ENCODE measurements at places on chromosomes 16 and 17. TPM values are rescaled to one million over a fixed set of nuclear protein-coding genes. Genes with fewer than 3 reads are reported as not detected.

TBC1D3H gene
- total RNA-seq, result not detected

ABCA9 gene
- not detected for total RNA-seq

PRR35 gene
- total RNA-seq, result 1.4 TPM

ABCA3 gene
- total RNA-seq, result 3.2 TPM

- H3K36me3 ChIP-seq, result no peaks in the 10 kb centered on the region
- H3K27ac ChIP-seq, result no peak overlapping the region
- no peaks in the 10 kb centered on the region for H3K27me3 ChIP-seq
- H3K4me3 ChIP-seq, result no peak overlapping the region
Measured at GRCh38 chr17:75115555-75115954, 5.8 kb downstream of the ARMC7 start.

- H3K27ac ChIP-seq, result no peak overlapping the region
- DNase-seq, result no peak
- no peaks in the 10 kb centered on the region for H3K27me3 ChIP-seq
- H3K4me3 ChIP-seq, result no peak overlapping the region
- H3K4me1 ChIP-seq, result no peaks in the 10 kb centered on the region
Measured at GRCh38 chr16:48035142-48035541, 120.7 kb downstream of the ABCC12 start.

DNA sequence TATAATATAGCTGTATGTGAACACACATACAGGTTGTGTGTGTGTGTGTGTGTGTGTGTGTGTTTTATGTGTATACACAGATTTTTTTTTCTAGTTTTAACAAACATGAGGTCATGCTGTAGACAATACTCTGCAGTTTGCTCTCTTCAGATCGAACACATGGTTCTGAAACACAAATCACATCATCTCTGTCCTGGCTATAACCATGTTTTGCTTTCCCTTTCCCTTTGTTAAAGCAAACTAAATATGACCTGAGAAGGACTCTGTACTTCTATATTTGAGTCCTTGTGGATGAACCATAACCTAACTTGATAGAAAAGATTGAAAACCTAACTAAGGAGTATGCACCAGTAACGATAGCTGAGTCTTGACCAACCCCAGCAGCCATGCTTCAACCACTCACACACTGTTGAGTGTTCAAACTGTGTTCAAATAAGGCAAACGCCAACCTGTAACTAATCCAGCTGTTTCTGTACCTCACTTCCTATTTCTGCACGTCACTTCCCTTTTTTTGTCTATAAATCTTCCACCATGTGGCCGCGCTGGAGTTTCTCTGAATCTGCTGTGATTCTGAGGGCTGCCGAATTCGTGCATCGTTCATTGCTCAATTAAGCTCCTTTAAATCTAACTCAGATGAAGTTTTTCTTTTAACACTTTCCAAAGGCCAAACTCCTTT is 303.8 kb downstream of the HS3ST3B1 start:
- no peak overlapping the region for H3K27ac ChIP-seq
- no peaks in the 10 kb centered on the region for H3K4me1 ChIP-seq
- no peak for DNase-seq
- no peaks in the 10 kb centered on the region for H3K27me3 ChIP-seq

ADAMTS18 gene
- 0.90 TPM for total RNA-seq

DNA sequence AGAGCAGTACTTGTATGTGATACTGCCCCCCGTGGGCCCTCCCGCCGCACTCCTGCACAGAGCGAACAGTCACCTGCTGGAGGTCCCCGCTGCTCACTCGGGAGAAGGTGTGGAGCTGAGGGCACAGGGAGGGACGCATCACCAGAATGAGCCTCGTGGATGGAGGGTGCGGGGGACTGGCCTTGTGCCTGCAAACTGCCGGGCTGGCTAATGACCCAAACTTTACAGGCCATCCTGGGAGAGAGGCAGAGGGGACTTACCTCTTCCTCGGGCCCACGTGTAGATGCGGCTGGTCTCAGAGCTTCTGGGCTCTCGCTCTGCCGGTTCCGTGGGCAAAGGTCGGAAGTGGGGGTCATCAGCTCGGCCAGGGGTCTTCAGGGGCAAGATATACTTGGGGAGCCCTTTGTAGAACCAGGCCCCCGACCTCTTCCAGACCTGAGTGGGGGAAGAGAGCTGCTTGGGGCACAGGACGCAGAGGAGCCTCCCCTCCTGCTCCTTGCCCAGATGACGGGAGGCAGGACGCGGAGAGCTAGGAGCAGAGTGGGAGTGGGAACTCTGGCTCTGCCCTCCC is 65.5 kb upstream of the DOC2B start:
- no peak overlapping the region for H3K4me3 ChIP-seq
- no peak for DNase-seq
- no peaks in the 10 kb centered on the region for H3K4me1 ChIP-seq
- no peaks in the 10 kb centered on the region for H3K27me3 ChIP-seq
- no peak overlapping the region for H3K27ac ChIP-seq
- H3K36me3 ChIP-seq, result no peaks in the 10 kb centered on the region

DNA sequence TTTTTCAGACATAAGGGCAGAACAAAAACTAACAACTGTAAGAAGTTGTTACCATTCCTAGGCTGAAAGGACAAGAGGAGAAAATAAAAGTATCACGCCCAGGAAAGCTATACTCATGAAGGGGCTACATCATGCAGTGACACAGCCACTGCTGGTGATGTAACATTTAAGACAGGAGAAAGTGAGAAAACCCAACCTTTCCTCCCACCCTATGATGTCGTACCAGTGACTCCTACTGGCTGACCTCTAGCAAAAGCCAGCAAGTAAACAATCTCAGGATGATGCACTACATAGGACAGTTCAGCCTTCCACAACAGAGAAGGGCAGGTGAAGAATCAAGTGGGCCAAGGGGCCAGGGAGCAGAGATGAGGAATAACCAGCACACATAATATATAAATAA is 14.0 kb upstream of the OR1E2 start:
- no peaks in the 10 kb centered on the region for H3K36me3 ChIP-seq
- H3K4me3 ChIP-seq, result no peak overlapping the region
- peak; percentile 80 for DNase-seq
- no peaks in the 10 kb centered on the region for H3K27me3 ChIP-seq

- no peak overlapping the region for H3K27ac ChIP-seq
- DNase-seq, result no peak
- H3K4me1 ChIP-seq, result no peaks in the 10 kb centered on the region
- no peak overlapping the region for H3K4me3 ChIP-seq
- no peaks in the 10 kb centered on the region for H3K36me3 ChIP-seq
- no peaks in the 10 kb centered on the region for H3K27me3 ChIP-seq
Measured at GRCh38 chr16:86065711-86066110, 166.7 kb downstream of the IRF8 start.

DNA sequence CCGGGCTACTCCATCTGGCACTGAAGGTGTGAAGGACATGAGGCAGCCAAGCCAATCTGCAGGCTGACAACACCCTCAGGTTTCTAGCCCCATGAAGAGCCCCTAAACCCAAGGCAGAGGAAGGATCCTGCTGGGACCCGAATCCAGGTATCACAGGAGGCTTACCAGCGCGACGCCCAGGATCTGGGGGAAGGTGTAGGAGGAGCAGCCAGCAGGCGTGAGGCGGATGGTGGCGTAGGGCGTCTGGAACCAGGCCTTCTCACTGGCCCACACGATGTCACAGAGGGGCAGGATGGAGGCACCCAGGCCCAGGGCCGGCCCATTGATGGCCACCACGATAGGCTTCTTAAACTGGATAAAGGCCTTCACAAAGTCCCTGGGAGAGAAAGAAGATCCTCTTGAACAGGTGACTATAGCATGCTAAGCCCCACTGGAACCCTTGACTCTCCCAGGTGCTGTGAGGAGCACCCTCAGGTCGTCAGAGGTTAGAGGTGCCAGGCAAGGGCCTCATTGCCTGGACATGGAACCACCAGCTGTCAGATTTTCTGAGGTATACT is 71.7 kb downstream of the DYNLRB2 start:
- H3K27ac ChIP-seq, result no peak overlapping the region
- H3K27me3 ChIP-seq, result no peaks in the 10 kb centered on the region
- no peaks in the 10 kb centered on the region for H3K4me1 ChIP-seq
- H3K36me3 ChIP-seq, result no peaks in the 10 kb centered on the region

- peaks cover 28% of the 10 kb centered on the region for H3K36me3 ChIP-seq
- H3K27ac ChIP-seq, result no peak overlapping the region
- no peaks in the 10 kb centered on the region for H3K27me3 ChIP-seq
- DNase-seq, result no peak
- no peaks in the 10 kb centered on the region for H3K4me1 ChIP-seq
Measured at GRCh38 chr17:82245134-82246039, 16.5 kb downstream of the SLC16A3 start.

RMI2 gene
- total RNA-seq, result 98.2 TPM

DNA sequence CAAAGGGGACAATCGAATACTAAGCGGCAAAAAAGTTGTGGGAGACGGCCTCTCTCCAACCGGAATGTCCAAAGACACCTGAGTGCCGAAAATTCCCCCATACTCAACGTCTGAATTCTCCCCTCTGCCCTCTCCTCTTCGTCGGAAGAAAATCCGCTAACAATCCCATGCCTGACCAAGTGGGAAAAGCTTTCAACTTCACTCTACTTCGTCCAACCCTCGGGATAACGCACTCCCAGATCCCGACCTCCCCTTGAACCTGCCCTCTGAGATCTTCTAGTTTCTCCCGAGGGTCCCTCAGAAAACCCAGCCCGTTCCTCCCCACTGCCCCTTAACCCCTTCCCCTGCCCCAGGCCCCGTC is 961 bp downstream of the AMFR start:
- H3K4me1 ChIP-seq, result peaks cover 28% of the 10 kb centered on the region
- H3K27ac ChIP-seq, result no peak overlapping the region
- peaks cover 15% of the 10 kb centered on the region for H3K27me3 ChIP-seq
- peak overlapping the region; percentile 71 for H3K4me3 ChIP-seq
- no peaks in the 10 kb centered on the region for H3K36me3 ChIP-seq

PPY gene
- total RNA-seq, result not detected

DNA sequence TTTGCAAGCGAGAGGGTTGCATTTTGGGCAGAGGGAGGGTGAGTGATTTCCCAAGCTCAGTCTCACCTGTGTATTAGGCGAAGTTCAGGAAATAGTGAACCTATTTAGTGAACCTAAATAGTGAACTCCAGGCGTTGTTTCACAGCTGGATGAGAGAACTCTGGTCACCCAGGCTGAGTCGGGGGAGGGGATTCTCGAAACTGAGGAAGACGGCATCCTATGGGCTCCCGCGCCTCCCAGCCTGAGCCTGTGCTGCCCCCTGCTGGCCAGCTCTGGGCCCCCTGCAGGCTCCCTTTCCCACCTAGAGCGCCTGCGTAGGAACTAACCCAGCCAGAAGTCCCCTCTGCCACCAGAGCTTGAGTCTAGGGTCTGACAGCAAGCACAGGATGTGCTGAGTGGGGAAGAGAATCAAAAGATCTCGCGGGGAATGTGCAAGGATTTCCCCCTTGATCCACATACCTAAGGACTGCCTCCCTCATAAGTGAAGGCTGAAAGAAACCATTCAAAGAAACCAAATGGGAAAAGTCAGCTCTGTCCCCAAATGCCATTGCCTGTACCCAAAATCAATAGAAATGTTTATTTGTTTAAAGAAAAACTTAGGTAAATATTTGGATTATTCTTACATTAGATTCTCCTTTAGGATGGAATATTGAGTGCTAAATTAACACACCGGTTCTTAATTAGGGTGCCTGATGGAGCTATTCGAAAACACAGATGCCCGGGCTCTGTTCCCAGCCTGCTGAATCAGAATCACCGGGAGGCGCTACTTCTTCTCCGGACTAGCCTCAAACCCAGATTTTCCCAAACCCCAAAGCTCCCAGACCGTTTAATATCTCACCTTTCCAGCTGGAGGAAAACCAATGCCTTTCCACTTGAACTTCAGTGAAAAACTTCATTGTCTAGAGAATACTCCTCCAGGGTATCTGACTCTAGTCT is 14.8 kb upstream of the MARVELD3 start:
- no peaks in the 10 kb centered on the region for H3K27me3 ChIP-seq
- H3K36me3 ChIP-seq, result no peaks in the 10 kb centered on the region
- H3K4me1 ChIP-seq, result no peaks in the 10 kb centered on the region
- peak; percentile 94 for DNase-seq
- peak overlapping the region; percentile 31 for H3K4me3 ChIP-seq

SLC35G6 gene
- total RNA-seq, result not detected

DNA sequence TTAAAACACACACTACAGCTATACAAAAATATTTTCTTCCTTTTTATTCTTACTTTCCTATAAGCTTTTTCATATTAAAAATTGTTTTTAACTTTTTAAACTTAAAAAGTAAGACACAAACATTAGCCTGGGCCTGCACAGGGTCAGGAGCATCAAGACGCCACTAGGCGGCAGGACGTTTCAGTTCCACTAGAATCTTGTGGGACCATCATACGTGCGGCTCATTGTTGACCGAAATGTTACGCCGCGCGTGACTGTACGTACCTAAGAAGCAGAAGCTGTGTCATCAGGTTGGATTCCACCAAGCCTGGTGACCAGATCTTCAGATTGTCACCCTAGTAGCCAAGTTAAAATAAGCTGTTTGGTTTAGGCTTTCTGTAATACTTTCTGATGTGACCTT is 47.1 kb downstream of the USP10 start:
- no peak overlapping the region for H3K27ac ChIP-seq
- H3K4me3 ChIP-seq, result no peak overlapping the region
- peak; percentile 68 for DNase-seq
- H3K4me1 ChIP-seq, result peaks cover 15% of the 10 kb centered on the region
- no peaks in the 10 kb centered on the region for H3K36me3 ChIP-seq
- no peaks in the 10 kb centered on the region for H3K27me3 ChIP-seq

DNA sequence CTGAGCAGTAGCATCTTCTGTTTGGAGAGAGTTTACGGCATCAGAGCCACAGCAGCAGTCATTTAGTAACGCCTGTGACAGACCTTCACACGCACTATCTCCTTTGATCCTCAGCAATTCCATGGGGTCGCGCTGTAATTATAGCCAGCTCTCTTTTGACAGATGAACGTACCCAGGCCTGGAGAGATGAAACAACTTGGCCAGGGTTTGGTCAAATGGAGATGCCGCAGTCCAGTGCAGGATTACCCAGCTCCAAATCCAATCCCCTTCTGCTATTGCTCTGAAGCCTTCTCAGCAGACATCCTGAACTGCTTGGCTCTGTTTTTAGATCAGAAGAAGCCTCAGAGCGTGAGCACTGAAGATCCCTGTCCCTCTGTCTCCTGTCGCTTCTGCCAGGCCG is 83.9 kb downstream of the SOX9 start:
- no peak overlapping the region for H3K27ac ChIP-seq
- H3K27me3 ChIP-seq, result 0 out of 2 replicates have a peak, but pooled peaks cover 3% of the 10 kb centered on the region
- DNase-seq, result no peak
- no peak overlapping the region for H3K4me3 ChIP-seq
- no peaks in the 10 kb centered on the region for H3K36me3 ChIP-seq
